ENCODE measurements at places on chromosomes 13 and 19. TPM values are rescaled to one million over a fixed set of nuclear protein-coding genes. Genes with fewer than 3 reads are reported as not detected.

Gene ATP4A
- not detected for total RNA-seq

Gene CYP2A7
- total RNA-seq: not detected

Gene PSG1
- total RNA-seq: 0.51 TPM

Gene C19orf38
- total RNA-seq: 1.3 TPM

Gene TEX26
- 0.26 TPM for total RNA-seq

Gene VSTM2B
- not detected for total RNA-seq

Gene ZNF729
- total RNA-seq: not detected

Gene PVR
- 98.1 TPM for total RNA-seq

Gene BIVM
- 19.8 TPM for total RNA-seq

Gene NLRP9
- total RNA-seq: not detected

Gene SYT5
- 0.50 TPM for total RNA-seq

Gene NRTN
- total RNA-seq: 0.51 TPM

Gene IGSF23
- 0.33 TPM for total RNA-seq

Gene FFAR3
- total RNA-seq: not detected

Gene ZNF66
- total RNA-seq: 1.5 TPM

Gene LGALS14
- total RNA-seq: not detected

Gene DGKH
- 7.9 TPM for total RNA-seq

Gene CLC
- not detected for total RNA-seq

Gene KLK15
- total RNA-seq: not detected

Gene ASF1B
- 0.26 TPM for total RNA-seq

Gene ZNF441
- 11.8 TPM for total RNA-seq
